ENCODE measurements at places on chromosomes 7 and 10.
A peak's percentile ranks its signal among the peaks of the same experiment; 100 is the strongest.

DNA sequence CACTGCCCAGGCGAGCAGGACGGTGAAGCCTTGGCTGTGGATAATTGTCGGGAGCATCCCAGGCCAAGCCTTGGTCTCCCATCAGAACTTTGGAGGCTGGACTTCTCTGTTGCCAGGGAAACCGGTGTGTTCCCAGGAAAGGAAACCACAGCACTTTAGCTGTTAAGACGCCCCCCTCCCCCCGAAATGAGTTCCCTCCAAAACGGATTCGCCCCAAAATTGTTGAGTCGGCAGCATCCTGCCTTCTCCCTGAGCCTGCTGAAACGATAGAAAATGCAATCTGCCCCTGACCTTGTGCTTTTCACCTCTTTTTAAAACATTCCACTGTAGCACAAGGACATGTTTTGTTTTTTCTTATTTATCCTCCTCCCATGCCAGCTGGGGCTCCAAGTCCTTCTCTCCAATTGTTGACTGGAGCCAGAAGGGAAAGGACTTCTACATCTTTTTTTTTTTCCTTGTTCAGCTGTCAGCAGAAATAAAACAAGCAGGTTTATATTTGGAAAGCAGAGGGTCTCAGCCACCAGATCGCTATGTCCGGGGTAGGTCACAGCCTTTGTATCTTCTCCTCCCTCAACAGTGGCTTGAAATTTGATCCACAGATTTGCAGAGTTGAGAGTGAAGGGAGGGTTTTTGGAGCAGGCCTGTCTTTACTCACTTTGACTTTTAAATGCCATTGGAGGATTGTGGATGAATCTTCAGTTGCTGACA lies 116.5 kb downstream of the ZMIZ1 start:
- DNase-seq, result no peak

DNA sequence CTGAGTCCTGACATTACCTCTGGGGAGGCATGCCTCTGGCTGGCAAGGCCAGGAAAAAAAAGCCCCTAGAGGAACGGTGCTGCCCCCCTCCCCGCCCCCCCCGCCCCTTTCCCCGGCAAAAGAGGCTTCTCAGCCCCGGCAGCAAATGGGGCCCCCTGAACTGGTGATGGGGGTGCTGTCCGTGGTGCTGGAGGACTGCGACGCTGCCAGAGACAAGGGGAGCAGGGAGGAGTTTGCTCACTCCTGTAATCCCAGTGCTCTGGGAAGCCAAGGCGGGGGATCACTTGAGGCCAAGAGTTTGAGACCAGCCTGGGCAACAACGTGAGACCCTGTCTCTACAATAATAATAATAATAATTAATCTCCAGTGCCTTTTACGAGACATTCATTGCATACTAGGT lies 23.7 kb downstream of the SRRM3 start:
- DNase-seq, result peak; percentile 60

GRCh38 chr10:16909271-16909767 lies 92.1 kb upstream of the RSU1 start:
- no peak for DNase-seq

- peak; percentile 76 for DNase-seq
Observed at GRCh38 chr7:155533827-155534690, 12.3 kb downstream of the CNPY1 start.

- peak; percentile 55 for DNase-seq
Observed at GRCh38 chr7:138023618-138024342, 21.9 kb upstream of the CREB3L2 start.

GRCh38 chr10:12978891-12979290 lies 22.6 kb downstream of the CCDC3 start:
- DNase-seq, result no peak

DNA sequence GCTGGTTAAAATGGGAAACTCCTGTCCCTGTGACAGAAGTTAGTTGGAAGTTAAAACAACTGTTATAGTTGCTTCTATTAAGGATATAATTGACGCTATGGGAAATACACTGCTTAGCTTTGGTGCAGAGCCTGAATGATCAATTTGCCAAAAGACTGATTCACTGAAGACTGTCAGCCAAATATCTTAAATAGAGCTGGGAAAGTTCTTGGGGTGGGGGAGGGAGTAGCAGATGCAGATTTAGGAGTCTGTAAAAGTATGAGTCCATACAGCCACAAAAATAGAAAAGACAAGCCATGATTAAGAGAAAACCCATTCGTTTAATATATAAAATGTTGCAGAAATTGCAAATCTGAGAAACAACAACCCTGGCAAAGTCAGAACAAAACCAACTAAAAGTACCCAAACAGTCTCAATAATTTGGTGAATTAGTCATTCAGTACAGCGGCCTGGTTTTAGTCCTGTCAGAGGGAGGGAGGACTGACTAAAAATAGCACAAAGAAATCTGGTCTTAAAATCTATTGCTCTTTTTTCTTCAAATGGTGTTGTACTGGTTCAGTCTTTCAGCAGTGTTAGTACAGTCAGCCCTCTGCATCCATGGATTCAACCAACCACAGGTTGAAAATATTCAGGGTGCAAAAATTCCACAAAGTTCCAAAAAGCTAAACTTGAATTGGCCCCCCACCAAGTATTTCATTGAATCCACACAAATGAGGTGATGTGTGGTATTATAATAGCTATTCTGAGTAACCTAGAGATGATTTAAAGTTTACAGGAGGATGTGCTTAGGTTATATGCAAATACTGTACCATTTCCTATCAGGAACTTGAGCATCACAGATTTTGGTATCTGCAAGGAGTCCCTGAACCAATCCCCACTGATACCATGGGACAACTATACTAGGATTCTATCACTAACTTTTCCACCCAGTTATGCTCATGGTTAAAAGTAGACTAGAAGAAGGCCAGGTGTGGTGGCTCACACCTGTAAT lies 30.0 kb downstream of the STK17A start:
- peak; percentile 59 for DNase-seq
